ENCODE measurements at places on chromosomes 2 and 18. TPM values are rescaled to one million over a fixed set of nuclear protein-coding genes. Genes with fewer than 3 reads are reported as not detected.

- DNase-seq, result no peak
Measured at GRCh38 chr18:58249712-58250111, 205.7 kb downstream of the NEDD4L start.

DNA sequence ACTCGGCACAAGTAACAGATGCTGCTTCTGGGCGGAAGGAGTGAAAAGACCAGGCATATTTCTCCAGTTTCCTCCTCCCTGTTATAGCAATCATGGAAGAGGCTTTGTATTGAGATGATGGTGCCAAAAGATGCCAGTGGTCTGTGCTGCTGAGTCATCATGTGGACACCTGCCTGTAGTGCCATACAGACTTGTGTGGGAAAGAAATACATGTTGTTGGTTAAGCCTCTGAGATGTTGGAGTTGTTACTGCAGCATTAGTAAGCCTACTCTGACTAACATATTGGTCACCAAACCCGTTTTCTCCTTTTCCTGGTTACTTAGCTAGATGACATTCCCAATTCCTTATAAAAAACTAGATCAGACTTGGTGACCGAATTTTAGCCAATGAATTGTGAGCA is 356.9 kb downstream of the ZNF521 start:
- DNase-seq, result no peak

DNA sequence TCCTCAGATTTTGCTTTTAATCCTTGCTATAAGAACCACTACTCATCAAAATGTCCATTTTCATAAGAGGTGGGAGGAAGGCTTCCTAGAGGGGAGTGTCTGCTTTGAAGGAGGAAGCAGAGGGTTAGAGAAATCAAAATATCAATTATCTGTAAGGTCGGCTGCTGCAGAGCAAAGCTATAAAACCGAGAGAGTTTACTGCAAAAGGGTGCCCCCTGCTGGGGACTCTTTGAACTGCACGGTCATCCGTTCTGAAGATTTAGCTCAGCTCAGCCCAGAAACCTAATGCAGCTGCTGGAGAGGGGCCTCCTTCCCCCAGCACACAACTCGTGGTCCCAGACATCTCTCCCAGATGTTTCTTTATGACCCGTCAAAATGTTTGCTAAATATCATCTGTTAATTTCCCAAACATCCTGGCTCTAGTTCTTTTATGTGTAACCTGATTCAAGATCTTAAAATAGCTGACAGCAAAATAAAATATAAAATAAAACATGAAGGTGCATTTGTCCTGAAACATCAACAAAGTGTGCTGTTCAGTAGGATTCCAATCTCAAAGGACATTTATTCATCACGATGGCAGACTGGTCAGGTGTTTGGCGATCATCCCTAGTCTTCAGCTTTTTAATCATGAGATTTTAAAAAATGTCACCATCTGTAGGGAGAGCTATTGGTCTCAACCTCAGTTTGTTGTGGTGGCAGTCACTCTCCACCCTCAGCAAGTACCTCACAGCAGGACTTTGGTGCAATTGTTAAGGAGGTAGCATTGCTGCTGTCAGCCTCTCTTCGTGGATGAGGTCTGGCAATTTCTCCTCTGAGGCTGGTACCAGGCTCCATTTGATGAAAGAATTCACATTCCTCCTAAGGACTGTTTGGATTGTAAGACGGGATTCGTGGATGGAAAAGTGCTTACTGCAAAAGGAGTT is 185.9 kb downstream of the MTX2 start:
- peak; percentile 85 for DNase-seq

Gene CD207
- 1.1 TPM for total RNA-seq

Gene SP100
- total RNA-seq, result 2.9 TPM

- no peak for DNase-seq
Measured at GRCh38 chr18:55239740-55240139, 280.5 kb upstream of the CCDC68 start.

DNA sequence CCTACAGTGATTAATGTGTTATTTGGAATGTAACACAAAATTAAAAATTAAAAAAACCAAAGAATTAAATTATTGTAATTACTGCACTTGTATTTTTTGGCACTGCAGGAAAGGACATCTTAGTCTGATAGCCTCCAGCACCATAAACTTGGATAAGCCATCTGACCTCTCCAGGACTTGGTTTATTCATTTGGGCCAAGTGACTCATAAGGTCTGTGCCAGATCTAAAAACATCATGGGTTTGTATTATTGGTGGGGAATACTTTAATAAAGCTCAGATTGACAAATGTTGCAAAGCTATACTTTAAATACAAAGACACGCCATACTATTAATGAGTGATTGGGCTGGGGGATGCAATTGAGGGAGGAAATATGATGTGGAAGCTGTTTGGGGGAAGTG is 225.2 kb downstream of the ZNF521 start:
- no peak for DNase-seq

GRCh38 chr18:73478191-73478590 is 610.4 kb upstream of the NETO1 start:
- DNase-seq, result no peak

Gene WBP1
- total RNA-seq, result 53.6 TPM

DNA sequence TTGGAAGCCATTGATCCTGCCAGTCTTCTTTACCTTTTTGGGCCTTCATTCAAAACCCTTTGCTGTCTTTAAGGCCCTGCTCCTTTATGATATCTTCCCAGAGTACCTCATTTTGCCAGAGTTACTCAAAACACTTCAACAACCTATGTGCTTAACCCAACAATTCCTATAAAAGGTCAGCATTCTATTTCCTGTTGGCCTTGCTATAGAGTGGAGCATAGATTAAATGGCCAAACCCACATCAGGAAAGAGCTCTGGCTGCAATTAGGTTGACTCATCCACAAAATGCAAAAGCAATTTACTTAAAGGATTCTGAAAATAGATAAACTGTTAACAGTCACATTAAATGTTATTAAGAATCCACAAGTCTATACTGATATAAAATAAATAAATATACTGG is 21.2 kb downstream of the MRPL33 start:
- peak; percentile 24 for DNase-seq

Gene SELENOI
- 62.7 TPM for total RNA-seq

Gene PROKR1
- 15.7 TPM for total RNA-seq

Gene PCARE
- total RNA-seq, result not detected

GRCh38 chr2:64773461-64774118 is 119.9 kb upstream of the SERTAD2 start:
- DNase-seq, result no peak

DNA sequence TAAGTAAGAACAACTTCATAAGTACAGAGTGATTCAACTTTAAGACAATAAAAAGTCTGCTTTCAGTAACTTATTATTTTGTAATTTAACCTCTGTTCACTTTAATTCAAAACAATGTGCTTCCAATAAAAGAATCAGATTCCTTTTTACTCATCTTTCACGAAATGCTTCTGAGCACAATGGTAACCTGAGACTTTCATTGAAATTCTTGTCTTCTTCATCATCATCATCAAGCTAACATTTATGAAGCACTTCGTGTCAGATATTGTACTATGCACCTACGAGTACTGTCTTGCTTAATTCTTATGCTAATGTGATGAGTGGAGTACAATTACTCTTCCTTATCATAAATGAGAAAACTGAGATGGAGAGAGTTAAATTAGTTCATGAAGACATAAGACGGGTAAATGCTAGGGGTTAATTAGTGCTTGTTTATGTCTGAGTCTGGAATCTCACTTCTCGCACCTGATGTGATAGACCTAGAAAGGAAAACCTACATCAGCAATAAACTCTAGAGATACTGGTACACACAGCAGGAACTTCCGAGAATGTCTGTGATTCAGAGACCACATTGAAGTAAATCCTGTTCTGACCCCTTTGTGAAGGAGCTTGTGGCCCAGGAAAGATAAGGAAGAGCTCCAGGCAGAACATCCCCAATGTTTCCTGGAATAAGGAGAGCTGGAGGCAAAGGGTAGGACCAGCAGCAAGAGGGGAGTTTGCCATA is 227.6 kb upstream of the ETAA1 start:
- no peak for DNase-seq

DNA sequence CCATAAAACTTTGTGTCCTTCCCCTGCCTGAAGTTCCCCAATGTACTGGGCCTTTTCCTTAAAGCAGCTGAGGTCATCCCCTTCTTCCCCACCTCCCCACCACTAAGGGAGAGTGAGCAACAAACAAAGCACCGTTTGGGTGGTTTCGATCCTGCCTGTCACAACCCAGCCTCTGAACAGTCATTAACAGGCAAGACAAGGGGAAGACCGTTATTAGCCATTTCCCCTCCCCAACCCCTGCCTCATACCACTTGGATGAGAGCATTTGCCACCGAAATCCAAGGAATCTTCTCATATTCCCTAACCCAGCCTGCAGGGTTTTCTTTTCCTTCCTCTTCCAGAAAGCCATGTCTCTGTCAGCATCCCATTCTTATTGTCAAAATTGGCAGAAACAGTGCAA is 65.6 kb downstream of the STRADB start:
- no peak for DNase-seq

Gene LBX2
- total RNA-seq, result not detected

Gene C1GALT1C1L
- total RNA-seq, result 0.41 TPM

DNA sequence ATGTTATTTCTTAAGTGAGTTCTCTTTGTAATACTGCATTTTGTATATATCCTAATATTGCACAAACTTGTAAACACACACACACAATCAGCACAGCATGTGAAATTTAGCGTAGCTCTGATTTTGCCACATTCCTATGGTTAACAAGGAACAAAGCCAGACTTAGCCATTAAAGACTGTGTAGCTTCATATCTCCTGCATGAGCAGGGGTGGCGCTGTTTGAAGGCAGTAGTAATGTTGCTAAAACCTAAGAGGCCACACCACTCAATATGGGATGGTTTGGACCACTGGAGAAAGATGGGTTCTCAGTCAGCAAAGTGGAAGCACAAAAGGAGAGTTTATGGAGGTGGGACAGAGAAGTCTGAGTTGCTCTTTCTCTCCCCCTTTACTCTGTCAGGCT is 61.1 kb upstream of the RND3 start:
- DNase-seq, result peak; percentile 35

Gene CRYGC
- total RNA-seq, result not detected

DNA sequence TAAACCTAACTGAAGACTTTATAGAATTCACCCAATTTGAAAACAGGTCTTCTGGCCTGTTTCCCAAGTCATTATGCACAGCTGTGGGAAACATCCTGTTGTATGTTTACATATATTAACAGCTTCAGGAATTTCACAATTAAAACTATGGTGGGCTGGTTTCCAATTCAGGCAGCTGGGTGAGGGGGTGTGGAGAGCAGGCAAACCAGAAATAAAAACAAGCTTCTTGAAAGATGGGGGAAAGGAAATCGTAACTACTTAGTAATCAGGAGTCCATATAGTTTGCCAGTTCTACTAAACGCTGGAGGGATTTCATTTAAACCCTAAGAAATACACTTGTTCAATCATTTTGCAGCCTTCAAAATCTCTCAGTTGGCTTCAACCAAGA is 22.8 kb downstream of the ATP8B1 start:
- DNase-seq, result peak; percentile 97

DNA sequence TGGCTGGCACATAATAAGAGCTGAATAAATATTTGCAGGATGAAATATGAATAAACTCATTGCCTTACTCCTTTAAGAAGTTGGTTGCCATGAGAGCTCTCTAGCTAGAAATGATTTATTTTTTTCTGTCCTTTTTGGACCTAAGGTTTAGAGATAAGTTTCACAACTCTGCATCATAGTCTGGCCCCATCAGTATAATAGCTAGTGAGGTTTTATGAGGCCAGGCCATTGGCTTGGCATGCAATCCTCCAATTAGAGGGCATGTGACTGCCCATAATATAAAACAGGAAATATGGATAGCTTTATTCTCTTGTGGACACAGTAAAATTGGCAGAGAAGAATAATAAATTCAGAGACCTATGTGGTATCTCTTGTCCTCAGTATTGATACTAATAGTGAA is 26.2 kb upstream of the INSIG2 start:
- DNase-seq, result no peak

- DNase-seq, result no peak
Measured at GRCh38 chr2:46434851-46435273, 44.5 kb upstream of the TMEM247 start.

DNA sequence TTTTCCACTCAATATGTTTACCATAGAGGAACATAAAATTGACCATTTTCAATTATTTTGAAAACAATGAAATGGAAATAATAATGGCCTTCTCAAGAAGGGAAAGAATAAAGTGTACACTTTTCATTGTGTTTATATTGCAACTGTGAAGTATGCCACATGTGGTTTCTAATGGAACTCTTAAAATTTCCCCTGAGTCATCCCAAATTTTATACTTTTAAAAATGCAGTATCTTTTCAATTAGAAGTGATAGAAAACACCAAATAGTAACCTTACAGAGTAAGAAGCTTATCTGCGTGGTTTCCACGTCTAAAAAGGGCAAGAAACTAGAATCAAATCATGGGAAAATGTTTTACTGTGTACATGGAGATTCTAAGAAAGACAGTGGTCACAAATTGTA is 70.0 kb downstream of the SCG2 start:
- DNase-seq, result no peak

DNA sequence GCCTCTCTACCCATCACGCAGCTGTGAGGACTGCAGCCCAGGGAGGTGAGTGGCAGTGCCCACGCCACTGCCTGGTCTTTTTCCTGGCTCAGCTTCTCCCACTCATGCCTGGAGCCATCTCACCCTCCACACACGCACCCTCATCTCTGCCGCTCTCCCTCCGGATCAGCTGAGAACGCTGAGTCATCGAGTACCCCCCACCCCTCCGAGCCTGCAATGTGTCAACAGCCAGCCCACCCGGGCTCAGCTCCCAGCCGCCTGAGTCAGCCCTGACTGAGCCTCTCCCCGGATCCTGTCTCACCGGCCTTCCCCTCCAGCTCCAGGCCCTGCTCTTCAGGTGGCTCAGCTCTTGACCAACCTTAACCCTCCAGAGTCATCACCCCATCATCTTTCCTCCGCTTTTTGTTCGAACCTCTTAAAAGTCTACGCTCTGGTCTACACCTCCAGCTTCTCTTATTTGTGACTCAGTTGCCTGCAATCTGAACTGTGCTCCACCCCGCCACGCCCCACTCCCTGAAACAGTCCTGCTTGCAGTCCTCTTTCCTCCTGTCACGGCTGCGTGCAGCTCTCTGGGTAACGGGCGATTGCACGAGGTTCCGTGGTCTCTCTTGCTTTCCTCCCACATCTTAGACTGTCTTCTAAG is 94.4 kb upstream of the ASAP2 start:
- DNase-seq, result peak; percentile 63

DNA sequence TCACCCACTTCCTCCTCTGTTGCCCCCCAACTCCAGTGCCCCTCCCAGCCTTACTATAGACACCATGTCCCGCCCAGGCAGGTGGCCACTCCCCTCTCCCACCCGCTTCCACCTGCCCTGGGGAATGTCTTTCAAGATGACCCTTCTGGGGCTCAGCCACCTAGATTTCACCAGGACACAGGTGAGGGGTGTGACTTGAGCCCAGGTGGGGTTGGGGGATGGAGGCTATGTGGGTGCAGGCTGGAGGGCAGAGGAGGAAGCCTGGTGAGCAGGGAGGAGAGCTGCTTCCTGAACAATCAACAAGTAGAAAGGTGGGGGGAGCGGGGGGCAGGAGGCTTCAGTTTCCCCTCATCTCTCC is 8.7 kb downstream of the ADRA2B start:
- DNase-seq, result no peak

Gene PRSS56
- not detected for total RNA-seq

Gene GREB1L
- not detected for total RNA-seq

GRCh38 chr2:68519236-68519635 is 51.9 kb downstream of the APLF start:
- peak; percentile 9 for DNase-seq

Measured in A673 (cell line).